ENCODE measurements at places on chromosomes 11 and 22.

- no peak for DNase-seq
Measured at GRCh38 chr22:22553735-22554586, 5.1 kb downstream of the PRAME start.

- peak; percentile 28 for DNase-seq
Measured at GRCh38 chr11:1208394-1209261, 14.2 kb upstream of the MUC5B start.

DNA sequence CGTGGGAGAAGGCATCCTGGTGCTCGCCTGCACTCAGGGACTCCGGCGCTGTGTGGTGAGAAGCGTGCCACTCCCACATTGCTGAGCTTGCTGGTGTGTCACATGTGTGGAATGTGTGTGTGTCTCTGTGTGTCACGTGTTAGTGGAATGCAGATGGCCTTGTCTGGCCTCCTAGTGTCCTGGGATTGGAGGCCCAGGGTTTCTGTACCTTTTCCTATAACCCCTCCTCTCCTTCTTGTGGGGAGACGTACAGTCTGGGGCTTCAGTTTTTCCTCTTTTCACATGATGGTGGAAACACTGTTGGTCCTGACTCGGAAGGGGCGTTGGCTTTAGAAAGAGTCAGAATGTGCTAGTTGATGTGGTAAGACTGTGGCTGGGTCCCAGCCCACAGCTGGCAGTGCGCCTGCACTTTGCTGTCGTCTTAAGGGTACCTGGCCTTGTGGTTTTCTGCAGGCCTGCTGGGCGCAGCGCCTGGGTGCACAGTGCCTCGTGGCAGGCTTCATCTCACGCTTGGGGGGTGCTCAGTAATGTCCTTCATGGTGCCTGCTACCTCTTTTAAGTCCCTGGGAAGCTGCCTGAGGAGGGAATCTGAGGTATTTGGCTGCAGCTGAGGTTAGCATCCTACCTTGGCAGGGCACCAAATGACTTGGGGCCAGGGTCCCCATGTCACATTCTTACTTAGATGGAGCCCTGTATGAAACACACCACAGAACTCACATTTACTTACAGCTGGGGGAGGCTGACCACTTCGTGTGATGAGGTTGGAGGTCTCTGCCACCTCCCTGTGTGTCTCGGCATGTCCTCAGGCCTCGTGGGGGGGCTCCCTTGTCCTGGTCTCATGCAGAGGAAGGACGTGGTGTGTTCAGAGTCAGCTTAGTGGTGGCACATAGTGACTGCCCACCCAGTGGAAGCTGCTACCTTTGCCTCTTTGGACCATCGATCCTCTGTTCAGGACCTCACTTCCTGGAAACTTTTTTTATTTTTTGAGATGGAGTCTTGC, 61.9 kb downstream of the MED15 start:
- DNase-seq: peak; percentile 69

- DNase-seq: no peak
Measured at GRCh38 chr11:134536219-134536618, 124.2 kb upstream of the B3GAT1 start.

GRCh38 chr11:26953770-26954392, 40.0 kb upstream of the FIBIN start:
- DNase-seq: no peak

DNA sequence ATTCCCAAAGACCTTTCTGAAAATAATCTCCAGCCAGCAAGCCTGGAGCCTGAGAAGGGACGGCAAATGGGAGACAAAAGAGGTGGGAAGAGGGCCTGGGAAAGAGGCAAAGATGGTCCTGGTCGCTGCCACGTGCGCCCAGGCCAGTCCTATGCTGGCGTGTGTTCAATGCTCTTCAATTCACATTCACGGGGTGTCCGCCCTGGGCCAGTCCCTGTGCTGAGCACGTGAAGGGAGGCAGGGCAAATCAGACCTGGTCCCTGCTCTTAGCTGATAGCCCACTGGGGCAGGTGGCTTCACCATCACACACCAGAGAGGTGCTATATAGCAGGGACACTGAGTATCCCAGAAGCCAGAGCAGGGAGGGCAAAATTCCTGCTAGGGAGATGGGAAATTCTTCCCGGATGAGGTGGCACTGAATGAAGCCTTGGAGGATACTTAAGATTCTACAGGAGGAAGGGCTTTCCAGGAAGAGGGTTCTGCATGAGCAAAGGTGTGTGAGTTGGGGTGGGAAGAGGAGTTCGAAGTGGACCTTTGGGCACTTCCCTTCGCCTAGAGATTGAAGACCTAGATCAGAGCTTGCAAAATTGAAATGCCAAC, 148.2 kb downstream of the CHST1 start:
- no peak for DNase-seq

- peak; percentile 69 for DNase-seq
Measured at GRCh38 chr11:81497202-81497804, 1236.4 kb downstream of the FAM181B start.

DNA sequence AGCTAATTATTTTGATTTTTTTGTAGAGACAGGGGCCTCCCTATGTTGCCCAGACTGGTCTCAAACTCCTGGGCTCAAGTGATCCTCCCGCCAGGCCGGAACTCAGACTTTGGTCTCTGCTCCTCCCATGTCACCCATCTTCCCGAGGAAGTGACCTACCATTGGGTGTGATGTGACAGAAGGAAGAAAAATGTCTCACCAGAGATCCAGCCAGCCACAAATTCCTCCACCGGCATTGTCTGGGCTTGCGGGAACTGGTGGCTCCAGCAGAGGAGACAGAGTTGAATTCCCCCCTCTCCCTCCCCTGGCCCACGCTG, 772 bp downstream of the SLC25A45 start:
- no peak for DNase-seq

DNA sequence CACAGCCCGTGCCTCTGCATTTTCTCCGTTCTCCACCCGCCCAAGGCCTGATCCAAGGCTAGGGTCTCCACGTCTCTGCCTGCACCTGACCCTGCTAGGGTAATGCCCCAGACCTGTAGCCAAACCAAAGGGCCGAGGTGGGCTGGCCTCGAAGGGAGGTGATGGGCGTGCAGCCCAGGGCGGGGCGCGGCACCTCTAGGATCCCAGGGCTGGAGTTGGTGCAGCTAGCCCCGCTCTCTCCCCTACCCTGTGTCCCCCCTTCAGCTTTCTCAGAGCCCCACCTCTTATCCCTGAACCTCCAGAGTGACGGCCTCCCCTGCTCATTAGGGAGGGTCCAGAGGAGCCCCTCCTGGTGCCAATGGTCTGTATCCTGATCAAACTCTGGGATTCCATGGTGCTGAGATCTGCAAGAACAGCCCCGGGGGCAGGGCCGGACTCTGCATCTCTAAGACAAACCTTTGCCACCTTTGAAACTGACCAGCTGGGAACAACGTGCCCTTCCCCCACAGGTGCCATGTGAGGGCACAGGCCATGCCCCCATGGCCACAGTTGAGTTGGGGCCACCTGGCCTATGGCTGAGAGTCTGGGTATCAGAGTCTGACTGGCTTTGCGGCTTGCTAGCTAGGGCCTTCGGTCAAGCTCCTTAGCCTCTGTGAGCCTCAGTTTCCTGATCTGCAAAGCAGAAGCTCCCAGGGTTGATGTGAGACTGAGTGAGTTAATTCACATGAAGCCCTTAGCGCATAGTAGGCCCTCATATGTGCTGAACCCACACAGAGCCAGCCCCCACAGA, 23.1 kb upstream of the CBX7 start:
- DNase-seq: no peak

GRCh38 chr11:14380947-14381561, 22.1 kb upstream of the RRAS2 start:
- peak; percentile 58 for DNase-seq

DNA sequence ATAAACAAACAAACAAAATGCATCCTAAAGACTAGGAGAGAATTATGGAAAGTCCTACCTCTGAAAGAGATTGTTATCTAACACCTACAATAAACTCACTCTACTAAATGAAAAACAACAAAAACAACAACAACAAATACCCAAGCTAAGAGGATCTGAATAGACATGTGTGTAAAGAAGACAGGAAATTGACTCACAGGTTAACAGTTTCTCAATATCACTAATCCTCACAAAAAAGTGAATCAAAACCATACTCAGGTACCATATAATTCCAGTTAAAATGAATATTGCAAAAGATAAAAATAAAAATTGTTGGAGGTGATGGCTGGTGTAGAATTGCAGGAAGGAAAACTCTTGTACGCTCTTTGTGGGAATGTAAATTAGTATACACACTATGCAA, 110.4 kb upstream of the TOP3B start:
- no peak for DNase-seq

DNA sequence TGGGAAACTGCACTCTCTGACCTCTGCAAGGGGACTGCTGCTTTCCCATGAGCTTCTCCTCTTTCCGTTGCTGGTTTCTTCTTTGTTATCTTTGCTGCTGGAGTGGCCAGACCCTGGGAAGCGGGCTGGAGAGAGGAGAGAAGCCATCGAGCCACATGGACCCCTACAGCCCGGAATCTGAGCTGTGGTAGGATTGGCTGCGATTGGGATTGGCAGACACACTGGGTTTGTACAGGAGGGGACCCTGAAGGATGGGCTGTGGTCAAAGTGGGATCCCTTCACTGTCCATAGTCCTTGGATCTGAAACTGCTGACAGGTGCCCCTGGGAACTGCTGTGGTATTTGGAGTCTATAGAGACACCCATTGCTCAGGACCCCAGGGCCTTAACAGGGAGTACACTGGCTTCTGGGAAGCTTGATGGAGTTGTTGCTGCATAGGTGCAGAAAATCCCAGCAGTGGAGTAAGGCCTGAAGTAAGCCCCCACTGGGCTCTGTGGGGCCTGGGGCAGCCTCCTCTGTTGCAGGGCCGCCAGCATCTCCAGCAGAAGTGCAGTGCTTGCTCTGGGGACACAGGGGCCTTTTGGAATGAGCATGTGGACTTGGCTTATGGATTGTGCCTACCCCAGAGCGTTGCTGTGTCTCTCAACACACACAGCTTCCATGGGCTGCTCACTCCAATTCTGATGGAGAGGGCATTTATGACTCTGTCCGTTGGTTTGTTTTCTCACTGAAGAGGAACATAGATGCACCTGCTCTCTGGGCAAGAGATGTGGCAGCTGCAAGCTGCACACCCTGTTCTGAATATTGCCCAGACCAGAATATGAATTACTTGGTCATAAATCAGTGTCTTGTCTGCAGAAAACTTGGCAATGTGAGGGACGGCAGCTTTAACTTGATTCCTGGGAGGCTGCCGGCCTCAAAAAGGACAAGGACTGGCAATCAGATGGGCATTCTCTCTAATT, 32.0 kb downstream of the BCR start:
- DNase-seq: no peak

DNA sequence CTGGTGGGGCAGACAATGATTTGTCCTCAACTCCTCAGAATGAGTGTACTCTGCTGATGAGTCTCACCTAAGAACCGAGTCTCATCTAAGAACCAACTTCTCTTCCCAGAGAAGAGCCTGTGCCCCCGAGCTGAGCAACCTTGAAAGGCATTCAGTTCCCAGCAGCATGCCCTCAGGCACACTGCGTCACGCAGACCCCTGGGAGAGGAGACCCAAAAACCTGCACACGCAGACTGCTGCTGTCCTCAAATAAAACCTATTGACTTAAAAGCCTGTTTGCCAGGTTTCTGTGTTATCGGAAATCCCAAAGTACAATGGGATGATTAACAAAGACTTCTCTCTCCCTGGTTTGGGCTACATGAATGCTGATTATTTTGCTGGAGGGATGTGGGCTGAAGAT, 121.2 kb downstream of the C11orf58 start:
- peak; percentile 65 for DNase-seq

DNA sequence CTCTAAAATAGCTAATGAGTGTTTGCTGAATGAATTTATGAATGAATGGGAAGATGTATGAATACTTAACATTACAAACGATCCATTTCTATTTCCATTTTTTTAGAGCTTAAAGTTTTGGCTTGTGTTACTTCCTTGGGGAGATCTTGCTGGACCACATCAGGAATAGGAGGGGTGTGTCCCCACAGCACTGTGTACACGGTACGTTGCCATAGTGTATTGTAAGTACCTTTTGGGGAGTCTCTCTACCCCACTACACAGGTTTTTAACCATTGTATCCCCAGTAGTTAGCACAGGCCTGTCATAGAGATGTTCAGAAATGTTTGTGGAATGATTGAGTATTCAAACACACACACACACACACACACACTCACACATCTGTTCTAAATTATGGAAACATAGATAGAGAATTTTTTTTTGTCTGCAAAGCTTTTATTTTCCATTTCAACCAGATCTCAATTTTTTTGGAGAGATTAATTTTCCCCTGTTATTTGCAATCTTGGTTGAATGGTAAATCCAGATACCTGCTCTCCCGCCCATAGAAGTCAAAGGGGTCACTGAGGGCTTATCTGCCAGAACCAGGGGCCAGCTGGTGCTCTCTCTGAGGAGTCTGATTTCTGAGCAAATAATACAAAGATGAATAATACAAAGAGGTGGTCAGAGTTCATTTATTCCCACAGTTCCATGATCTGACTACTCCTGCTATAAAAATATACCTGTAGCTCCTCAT, 471.0 kb downstream of the INSC start:
- no peak for DNase-seq

DNA sequence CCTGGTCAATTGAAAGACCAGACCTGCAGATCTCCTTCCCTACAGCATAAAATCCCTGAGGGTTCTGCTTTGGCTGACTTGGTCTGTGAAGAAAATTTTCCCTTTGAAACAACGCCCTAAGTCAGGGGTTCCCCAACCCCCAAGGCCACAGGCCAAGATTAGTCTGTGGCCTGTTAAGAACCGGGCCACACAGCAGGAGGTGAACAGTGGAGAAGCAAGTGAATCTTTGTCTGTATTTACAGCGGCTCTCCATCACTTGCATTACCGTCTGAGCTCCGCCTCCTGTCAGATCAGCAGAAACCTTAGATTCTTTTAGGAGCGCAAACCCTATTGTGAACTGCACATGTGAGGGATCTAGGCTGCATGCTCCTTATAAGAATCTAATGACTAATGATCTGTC, 38.2 kb downstream of the CCDC83 start:
- DNase-seq: no peak

GRCh38 chr11:28699701-28700100, 591.5 kb downstream of the METTL15 start:
- DNase-seq: no peak

DNA sequence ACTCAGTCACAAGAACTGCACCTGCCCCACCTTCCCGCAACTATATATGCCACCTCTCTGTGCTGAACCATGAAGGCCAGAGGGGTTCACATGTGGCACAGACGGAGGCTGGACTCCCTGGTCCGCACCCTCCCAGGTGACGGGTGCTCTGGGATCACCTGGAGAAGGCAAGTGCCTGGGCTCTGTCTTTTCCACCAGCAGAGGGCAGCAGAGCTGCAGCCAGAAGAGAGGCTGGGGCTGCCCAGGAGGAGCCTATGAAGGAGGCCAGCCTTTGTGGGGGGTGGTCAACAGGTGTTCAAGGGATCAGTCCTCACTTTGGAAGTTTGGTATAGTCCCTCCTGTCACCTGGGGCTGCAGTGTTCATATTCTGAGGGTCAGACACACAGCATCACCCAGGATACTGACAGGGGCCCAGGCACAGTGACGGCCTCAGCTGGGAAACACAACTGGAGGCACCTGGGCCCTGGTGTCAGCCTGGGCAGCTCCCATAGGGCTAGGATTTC, 39.2 kb upstream of the IGLL5 start:
- DNase-seq: peak; percentile 81

DNA sequence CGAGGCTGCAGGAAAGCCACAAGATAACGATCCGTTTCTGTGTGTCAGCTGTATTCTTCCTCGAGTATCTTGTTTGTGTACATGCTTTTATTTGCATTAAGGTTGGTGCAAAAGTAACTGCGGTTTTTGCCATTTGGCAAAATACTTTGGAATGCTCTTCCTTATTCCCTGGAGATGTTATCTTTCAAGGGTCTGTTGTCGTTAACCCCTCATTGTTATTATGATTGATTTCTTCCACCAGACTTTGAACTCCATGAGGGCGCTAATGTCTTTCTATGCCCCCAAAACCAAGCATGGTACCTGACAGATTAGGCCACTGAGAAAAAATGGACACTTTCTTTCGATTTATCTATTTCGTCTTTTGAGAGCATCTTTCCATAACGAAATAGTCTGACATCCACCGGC, 563 bp upstream of the PSMA1 start:
- DNase-seq: no peak
